ENCODE measurements at places on chromosomes 12 and 14.

DNA sequence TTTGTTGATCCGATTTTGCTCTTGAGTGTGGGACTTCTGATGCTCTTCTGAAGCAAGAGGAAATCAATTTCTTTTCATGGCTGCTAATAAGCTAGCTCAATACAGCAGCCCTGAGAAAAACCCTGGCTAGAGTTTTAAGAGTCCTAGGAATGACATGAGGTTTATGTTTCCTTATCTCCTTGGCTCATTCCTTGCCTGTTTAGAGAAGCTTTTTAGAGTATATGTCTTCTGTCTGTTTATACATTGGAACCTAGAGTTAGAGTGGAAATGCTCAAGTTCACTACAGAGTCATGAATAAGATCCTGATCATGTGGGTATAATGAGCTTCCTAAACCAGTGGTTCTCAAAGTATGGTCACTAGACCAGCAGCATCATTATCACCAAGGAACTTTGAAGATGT is 34.5 kb downstream of the SMOC1 start:
- DNase-seq: no peak

DNA sequence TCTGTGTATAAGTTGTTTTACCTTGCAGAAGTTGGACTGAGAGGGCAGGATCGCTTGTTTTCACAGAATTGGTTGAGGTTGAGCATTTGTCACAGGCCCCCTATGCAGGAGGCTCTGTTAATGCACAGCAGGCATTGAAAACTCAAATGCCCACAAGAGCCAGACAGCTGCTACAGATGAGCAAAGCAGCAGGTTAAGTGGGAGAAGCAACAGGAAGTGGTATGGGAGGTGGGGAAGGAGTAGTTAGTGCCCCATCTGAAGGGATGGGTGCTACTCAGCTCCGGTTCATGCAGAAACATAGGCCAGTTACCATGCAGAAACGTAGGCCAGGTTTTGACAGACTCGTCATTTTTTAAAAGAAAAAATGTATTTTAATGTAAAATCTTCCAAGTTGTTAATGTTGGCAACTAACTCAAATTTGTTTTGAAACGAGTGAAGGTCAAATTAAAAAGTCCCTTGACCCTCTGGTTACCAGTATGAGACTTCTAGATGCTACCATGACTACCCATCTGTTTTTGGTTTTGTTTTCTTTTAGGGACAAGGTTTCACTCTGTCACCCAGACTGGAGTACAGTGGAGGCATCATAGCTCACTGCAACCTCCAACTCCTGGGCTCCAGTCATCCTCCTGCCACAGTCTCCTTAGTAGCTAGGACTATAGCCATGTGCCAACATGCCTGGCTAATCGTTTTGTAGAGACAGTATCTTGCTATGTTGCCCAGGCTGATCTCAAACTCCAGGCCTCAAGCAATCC is 84.7 kb upstream of the FRMD6 start:
- DNase-seq: no peak

- DNase-seq: no peak
Measured at GRCh38 chr14:72643317-72643801, 250.5 kb downstream of the DPF3 start.

DNA sequence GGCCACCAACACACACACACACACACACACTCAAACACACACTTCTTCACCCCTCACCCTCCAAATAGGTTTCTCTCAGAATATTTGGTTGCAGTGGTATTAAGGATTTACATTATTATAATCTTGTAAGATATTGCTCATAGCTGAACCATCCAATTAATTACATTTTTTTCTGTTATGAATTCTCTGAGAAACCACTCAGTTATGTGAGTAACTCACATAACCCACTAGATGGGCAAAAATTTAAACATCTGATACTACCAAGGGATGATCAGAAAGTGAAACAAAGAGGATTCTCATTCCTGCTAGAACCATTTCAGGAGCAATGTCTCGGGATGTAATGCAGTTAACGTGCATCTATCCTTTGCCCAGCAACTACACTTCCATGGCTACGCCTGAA is 31.6 kb downstream of the TMTC1 start:
- no peak for DNase-seq

GRCh38 chr14:88194531-88194930 is 128.5 kb downstream of the KCNK10 start:
- no peak for DNase-seq

- DNase-seq: no peak
Measured at GRCh38 chr12:95805864-95806671, 15.5 kb upstream of the NTN4 start.
